ENCODE measurements at places on chromosomes 5 and 9.

DNA sequence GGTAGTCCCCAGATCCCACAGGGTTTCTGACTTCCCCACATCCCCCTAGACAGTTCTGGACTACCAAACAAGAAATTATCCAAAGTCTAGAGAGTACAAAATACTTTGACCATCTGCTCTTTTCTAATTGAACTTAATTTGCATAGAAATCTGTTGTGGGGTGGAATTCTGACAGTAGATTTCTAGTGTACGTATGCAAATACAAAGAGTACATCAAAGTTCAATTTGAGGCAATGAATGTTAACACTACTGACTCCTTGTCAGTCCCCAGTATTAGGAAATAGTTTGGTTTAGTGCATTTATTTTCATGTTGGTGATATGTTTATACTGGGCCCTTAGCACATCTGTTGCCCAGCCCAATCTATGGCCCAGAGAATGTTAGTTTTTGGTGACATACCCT is 292.6 kb downstream of the CETN3 start:
- no peak for DNase-seq

DNA sequence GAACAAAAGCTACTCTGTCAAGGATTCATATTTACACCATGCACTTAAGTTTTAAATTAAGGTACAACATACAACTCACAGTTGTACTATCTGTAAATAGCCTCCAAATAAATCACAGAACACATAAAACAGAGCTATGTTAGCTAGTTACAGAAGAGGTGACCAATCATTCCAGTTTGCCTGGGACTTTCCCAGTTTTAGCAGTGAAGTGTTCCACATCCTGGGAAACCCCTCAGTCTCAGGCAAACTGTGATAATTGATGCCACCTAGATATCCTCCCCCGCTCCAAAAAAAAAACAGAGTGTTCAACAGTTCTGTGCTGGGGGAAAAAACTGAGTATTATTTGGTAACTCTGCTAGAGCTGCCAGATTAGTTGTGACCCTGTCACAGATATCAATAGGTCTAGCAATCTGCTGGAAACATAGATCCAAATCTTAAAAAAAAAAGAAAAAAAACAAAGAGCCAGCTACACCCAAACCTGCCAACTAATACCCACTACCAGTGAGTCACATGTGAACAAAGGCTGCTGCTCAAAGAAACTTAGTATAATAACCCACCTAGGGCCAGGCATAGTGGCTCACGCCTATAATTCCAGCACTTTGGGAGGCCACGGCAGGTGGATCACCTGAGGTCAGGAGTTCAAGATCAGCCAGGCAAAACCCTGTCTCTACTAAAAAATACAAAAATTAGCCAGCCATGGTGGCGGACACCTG is 5.7 kb downstream of the TBCA start:
- no peak for DNase-seq

DNA sequence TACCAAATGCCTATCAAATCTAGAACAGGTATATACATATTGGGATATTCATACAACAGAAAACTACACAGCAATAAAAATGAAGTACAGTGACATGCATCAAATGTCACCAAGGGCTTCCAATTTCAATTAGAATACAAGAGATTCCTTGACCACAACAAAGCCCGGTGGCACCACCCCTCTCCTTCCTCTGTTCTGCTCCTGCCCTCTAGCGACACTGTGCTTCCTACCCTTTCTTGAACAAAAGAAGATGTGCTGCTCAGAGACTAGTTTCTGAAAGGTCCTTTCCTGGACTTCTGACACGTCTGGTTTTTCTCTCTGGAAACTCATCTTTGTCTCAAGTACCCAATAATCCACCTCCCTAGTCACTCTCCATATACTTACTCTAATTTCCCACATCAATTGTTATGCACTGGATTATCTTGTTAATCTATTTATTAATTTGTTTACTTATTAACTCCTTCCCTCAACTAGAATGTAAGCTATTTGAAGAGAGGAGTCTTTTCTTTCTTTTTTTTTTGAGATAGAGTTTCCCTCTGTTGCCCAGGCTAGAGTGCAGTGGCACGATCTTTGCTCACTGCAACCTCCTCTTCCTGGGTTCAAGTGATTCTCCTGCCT is 70.4 kb upstream of the CTSV start:
- peak; percentile 6 for DNase-seq

GRCh38 chr5:5886812-5887486 is 464.5 kb downstream of the ICE1 start:
- DNase-seq: no peak

DNA sequence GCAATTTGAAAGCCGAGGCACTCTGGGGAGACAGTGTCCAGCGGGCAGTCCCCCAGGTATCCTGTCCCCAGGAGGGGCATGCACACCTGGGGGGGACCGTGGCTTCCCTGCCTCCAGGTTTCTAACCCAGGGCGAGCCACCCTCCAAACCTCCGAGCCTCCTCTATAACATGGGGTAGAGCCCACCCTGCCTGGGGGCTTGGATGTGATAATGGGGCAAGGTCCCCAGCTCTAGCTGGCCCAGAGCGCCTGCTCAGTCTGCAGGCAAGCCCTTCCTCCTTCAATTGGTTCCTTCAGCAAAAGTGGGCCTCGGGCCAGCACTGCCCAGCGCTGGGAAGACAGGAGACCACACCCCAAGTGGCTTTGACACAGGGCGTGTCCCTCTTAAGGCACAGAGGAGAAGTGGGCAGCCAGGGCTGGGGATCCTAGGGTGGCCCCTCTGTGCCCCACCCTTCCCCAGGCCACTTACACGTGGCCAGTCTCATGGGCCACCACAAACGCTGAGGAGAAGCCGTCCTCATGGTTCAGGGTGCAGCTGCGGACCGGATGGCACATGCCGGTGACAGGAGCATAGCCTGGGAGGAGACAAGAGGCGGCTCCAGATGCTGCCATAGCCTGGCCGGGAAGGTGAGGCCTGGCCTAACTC is 94.3 kb downstream of the ZNF354C start:
- DNase-seq: no peak

- DNase-seq: no peak
Measured at GRCh38 chr5:56060276-56061110, 65.7 kb upstream of the IL6ST start.

GRCh38 chr5:78269088-78269703 is 25.3 kb downstream of the AP3B1 start:
- DNase-seq: no peak

- no peak for DNase-seq
Measured at GRCh38 chr9:77648234-77649108, at the start of gene GNA14. Gene GNA14 (minus strand): TSS chr9:77648322. CDS start chr9:77647793, 529 bp downstream.

DNA sequence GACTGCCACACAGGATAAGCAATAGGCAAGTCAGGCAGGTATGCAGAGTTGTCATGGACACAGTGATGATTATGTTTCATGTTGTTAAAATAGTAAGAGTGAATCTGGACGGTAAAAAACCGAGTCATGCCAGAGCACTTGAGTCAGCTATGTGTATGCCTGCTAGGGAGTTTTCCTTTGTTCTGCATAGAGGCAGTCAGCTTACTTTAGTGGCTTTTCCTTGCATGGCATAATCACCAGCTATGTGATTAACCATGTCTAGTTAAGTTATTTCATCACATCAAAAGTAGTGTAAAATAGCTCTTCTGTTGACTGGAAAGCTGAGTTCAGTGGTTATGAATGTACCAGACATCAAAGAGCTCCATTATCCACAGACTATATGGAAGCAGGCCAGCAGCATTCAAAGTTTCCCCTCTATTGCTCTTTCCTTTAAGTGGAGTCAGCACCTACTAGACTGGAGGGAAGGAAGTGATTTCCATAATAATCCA is 989.8 kb downstream of the TLE1 start:
- no peak for DNase-seq

DNA sequence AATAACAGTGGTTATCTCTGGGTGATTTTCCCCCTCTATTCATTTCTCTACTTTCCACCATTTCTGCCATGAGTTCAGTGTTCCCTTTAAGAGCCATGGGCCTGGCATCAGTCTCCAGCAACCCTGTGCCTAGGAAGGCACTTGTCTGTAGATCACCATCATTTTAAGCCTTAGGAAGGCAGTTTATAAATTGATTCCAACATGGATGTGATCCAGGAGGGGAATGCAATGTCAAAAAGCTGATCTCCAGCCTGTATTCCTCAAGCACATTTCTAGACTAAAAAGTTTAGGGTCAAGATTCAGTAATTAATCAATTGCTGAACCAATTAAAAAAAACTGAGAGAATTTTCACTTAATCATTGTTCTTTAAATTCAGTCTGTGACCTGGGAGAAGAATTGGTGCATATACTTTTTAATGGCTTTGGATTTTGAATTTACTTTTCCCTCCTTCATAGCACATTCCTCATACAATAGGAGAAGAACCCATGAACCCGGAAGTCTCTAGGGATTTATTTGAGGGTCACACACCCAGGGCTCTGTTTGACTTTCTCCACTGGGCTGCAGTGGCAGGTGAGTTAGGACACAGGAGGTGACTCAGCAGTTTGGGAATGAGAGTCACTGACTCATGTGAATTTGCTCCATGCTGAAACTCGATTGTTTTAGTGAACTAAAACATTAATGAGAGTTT is 6.1 kb upstream of the ERMP1 start:
- DNase-seq: no peak

DNA sequence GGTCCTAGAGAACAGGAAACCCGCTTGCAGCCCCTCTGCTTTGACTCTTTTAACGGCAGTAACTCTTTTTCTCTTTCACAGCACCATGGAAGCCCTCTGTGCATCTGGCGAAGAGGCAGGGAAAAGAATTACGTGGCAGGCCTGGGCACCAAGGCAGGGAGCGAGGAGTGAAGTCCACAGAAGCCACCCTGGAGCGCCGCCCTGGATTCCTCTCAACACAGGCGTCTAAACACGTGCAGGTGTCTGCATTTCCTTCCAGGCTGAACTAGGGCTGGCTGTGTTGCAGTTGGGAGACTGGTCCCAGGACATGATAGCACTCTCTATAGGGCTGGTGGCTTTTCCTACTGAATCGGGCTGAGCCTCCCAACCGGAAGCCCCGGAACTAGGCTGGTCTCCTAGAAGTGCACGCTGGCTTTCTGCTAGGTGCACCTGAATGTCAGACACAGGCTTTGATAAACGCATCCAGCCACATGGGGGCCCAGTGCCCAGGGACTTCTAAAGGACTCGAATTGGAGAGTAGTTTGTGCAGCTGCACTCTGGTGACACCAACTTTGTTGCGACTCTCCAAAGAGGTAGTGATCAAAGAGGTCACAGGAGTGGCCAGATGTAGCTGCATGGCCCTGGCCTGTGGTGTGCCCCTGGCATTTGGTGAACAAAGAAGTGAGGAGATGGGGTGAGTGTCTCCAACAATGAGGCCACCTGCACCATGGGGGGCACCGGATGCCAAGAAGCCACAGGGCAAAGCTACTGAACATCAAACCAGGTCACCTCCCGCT is 54.5 kb downstream of the AK8 start:
- DNase-seq: no peak

DNA sequence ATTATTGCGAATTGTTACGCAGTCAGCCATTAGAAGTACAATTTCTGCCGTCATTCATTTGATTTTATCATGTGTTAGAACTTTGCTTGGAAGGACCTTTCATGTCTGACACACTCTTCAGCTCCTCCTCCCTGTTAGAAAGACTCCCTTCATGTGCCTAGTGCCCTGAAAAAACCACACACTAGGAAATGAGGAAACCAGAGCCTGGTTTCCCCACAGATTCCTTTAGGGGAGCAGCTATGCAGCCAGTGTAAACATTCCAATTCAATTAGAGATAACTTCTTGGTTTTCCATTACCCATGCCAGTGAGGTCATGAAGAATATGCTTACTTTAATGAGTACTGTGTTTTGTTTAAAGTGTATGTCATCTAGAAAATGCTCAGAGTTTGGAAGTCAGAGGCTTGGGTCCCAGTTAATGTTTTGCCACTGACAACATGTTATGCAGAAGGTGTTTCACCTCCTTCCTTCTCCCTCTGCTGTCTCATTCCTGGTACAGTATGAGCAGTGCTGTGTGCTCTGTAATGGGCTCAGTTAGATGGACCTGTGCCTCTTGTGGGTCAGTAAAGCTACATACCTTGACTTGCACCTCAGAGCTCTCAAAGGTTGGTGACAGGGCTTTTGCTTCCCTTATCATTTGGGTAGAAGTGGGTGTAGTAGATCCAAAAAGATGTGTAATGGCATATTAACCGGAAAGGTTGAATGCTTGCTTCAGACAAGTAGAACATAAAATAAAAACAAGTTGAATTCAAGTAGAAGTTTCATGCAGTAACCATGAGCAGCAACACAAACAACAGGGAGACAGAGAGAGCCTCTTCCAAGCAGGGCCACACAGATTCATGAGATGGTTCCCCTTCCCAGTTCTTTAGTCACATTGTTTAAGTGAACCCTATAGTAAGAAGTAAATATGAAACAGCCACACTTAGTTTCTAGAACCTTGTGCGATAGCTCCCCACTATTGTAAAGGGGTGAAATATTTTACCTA is 52.6 kb upstream of the TNFAIP8 start:
- DNase-seq: no peak

- no peak for DNase-seq
Measured at GRCh38 chr9:93058355-93059010, at the start of gene SUSD3. Gene SUSD3 (plus strand): TSS chr9:93058701. CDS start chr9:93058743, 42 bp downstream.

GRCh38 chr5:37580106-37580505 is 201.0 kb downstream of the WDR70 start:
- no peak for DNase-seq

DNA sequence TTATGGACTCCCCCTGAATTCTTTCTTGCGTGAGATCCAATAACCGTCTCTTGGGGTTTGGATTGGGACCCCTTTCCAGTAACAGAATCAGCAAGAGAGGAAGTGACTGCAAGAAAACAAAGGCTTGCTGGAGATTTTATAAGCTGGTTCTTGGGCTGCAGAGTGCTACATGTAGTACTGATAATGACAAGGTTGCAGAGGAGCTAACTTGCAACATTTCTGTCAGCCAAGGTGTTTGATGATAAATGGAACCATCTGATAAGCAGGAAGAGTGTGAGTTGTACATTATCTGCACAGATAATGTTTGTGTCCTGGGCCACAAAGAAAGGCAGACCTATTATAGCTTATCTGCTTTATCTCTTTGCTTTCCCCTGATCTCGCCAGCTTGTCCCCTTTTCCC is 37.1 kb downstream of the DNAJB5 start:
- DNase-seq: no peak

GRCh38 chr9:84490206-84490841 is 149.8 kb upstream of the SLC28A3 start:
- DNase-seq: no peak

DNA sequence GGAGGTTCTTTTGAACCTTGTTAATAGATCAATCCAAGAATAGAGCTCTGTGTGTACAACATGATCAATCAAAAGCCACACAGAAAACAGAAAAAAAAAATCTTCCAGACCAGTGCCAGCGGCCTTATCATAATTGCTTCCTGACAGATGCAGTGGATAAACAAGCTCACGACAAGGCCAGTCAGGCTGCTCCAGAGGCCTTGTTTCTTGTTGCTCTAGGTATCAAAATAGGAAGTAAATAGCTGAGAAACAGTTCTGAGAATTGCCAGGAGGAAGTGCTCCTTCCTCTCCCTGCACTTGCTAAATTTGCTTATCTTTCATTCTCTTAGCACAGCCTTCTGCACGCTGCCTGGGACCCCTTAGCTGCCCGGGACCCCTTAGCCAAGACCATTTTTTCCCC is 199.0 kb upstream of the TARS1 start:
- DNase-seq: no peak

Measured in NCI-H1694 treated with DMSO at 0.1 percent for 48 hours (cell line).